Effector memory CD8-positive, alpha-beta T cell (primary cell): ENCODE measurements at places on chromosomes 2 and 18.

- DNase-seq, result no peak
These were observed 159.0 kb downstream of the TMX3 start for GRCh38 chr18:68555879-68556301.

GRCh38 chr18:79527656-79528315, 132.1 kb downstream of the NFATC1 start:
- no peak for DNase-seq

GRCh38 chr2:160087854-160088745, 25.7 kb upstream of the PLA2R1 start:
- no peak for DNase-seq

GRCh38 chr2:179954026-179954425, 53.1 kb downstream of the CWC22 start:
- no peak for DNase-seq

DNA sequence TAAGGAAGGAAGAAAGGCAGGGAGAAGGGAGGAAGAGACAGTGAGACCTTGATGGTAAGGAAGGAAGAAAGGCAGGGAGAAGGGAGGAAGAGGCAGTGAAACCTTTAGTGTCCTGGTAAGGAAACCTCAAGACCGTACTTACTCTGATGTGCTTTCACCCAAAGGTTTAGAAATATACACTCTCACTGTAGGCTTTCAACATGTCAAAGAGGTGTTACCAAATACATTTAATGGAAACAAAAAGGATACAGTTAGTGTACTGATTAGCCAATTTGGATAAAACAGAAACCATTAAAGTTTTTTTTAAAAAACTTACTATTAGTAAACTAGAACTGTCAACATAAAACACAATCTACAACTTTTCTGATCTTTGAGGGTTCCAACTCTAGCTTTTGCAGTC, 7.1 kb downstream of the FBXO15 start:
- no peak for DNase-seq

GRCh38 chr18:48629730-48630324, 91.0 kb downstream of the CTIF start:
- DNase-seq, result no peak

DNA sequence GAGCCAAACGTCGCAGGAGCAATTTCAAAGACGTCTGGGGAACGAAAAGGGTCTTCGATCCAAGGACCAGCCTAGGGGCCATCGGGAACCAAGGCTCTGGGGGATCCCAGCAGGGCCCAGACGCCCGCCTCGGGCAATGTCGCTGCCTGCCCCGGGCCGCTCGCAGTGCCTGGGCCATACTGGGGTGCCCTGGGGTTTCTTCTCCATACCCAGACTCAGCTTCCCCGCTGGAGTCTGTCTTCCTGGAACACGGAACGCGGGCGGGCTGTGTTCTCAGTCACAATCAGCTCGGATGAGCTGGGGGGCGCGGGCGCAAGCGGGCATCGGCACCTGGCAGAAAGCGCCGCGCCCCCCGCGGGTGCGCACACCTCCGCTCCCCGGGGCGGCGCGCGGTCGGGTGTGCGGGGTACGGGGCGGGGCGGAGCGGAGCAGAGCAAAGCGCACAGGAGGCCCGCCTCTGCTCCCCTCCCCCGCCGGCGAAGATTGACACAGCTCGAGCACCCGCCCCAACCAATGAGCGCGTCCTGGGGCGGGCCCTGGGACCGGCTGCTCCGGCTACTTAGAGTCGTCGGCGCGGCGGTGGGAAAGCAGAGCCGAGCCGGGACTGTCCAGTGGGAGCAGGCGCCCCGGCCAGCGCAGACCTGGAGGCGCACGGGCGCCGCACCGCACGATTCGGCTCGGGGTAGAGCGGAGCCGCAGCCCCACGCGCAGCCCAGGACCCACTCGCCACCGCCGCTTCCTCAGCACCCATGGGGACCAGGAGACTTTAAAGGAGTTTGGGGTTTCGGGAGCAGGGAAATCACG, at the start of gene LRATD1:
LRATD1 (plus strand) TSS at position 585 of the 804 bp plus-strand sequence. CDS start 1,263 bp downstream, outside the sequence.
- no peak for DNase-seq

- DNase-seq, result no peak
These were observed 108.9 kb downstream of the CD226 start for GRCh38 chr18:69838620-69839411.

DNA sequence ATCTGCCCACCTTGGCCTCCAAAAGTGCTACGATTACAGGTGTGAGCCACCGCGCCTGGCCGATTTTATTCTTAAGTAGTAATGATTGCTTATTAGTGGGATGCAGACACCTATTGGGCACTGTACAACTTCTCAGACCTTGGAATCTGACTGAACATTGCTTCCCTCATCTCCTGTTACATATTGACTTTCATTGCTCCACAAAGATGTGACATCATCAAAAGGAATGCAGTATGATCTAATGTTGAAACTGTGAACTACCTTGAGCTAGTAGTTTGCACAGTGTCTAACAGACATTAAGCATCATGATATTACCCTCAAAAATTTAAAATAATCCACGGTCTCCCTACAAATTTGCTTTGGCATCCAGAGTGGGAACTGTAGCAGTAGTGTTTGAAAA, 109.8 kb upstream of the SIX2 start:
- no peak for DNase-seq

DNA sequence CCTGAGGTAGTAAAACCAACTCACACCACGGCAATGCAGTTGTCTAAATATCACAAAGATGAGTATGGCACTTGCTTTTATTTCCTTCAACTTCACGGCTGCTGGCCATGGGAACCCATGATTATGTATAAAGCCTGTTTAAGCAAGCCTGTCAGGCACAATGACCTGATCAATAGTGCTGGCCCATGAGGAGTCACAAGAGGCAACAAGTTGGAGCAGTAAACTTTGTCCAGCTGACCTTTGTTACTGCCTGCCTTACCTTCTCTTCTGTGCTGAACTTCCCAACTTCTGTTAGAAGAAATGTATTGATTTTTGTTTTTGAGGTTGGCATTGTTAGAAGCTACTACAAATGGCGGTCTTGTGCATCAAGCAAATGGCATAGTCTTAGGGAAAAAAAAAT, 151.9 kb downstream of the RAB3GAP1 start:
- no peak for DNase-seq

GRCh38 chr2:195612611-195613495, 44.2 kb upstream of the SLC39A10 start:
- no peak for DNase-seq

- DNase-seq, result no peak
These were observed 11.1 kb downstream of the CYBRD1 start for GRCh38 chr2:171533331-171533730.

DNA sequence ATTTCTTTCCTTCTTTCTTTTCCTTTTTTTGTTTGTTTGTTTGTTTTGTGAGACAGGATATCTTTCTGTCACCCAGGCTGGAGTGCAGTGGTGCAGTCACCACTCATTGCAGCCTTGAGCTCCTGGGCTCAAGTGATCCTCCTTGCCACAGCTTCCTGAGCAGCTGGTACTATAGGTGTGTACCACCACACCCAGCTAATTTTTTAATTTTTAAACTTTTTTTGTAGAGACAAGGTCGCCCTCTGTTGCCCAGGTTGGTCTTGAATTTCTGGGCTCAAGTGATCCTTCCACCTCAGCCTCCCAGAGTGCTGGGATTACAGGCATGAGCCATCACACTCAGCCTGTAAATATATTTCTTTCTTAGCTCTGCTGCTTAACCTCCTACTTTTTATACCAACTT, 83.4 kb upstream of the CYP20A1 start:
- DNase-seq, result no peak

- DNase-seq, result no peak
These were observed 8.7 kb downstream of the GYPC start for GRCh38 chr2:126664639-126665038.

DNA sequence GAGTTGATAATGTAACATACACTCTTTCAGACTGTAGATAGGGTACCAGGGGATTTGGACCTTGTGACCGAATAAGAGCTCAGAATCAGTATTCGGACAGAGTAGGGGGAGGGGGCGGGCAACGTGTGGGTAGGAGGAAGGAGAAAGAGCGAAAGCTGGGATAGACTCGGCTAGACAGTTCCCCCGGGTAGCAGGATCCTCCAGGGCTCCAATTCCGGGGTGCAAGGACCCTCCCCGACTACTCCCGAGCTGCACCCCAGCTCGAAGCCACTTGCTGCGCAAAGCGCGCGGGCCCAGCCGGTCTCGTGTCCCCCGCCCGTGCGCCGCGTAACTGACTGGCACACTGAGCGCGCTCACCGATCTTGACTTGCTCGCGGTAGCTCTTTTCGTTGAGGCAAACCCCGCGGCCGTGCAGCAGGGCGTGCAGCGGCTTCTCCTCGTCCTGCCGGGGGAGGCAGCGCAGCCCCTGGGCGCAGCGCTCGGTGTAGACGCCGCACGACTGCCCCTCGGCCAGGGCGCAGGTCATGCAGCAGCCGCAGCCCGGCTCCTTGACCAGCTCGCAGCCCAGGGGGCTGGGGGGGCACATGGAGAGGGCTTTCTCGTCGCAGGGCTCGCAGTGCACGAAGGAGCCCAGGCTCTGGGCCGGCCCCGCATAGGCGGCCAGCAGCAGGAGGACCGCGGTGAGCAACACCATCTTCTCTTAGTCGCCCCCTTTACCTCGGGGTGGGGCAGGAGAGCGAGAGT, 1.1 kb downstream of the IGFBP5 start:
- no peak for DNase-seq

- DNase-seq, result no peak
These were observed 4.8 kb upstream of the LYPD6B start for GRCh38 chr2:149033716-149034115.

DNA sequence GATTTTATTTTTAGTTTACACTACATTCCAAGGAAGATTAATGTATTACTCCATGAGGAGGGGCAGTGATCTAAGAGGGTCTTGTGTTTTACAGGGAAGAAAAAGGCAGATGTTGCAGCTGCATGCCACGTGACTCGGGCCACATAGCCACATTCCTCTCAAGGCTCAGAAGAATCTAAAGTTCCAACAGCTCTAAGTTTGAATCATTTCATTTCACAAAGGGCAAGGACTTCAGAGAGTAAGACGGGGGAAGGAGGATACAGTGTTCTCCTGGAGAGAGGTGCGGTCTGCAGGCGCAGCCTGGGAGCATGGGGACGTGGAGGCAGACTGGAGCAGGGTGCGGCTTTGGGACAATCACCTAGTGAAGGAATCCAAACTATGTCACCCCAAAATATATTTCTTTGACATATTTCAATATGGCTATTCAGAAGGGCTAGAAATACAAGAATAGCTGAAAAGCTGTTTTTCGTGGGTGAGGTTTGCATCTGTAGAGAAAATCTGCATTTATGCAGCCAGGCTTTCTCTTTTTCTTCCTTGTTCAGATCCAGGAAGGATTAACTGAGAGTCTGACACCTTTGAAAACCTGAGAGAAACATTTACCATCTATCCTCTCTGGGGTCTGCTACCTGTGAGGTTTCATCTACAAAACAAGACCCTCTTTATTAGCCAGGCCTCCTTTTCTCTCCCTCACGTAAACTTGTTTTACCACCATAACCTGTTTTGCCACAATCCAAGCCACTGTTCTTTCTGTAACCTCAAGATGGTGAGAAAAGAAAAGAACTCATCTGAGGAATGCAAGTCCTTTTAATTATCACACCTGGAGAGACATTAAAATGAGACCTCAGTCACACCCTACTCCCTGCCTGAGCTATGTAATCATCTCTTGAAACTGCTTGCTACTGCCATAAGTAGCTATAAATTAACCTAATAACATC, 165.1 kb upstream of the NDUFV2 start:
- no peak for DNase-seq

- DNase-seq, result no peak
These were observed 307.5 kb upstream of the ZEB2 start for GRCh38 chr2:144827404-144827803.

DNA sequence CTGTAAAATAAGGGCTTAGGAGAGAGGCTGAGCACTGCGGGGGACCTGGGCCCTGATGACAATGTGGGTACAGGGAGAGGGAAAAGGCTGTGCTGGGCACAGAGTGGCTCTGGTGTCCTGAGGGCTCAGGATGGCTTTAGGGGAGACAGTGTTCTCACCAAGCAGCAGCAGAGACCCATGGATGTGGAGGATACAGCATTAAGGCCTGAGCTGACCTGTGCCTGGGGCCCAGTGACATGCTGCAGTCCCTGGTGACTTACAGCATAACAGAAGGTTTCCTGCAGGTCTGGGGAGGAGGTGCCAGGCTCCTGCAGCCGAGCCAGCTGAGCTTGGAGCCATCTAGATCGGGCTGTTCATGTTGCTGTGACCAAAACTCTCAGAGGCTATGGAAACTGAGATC, 191.3 kb upstream of the SMAD2 start:
- DNase-seq, result no peak

GRCh38 chr2:56013475-56013874, 89.9 kb upstream of the EFEMP1 start:
- DNase-seq, result no peak

GRCh38 chr2:206084439-206084869, 1.5 kb downstream of the INO80D start:
- DNase-seq, result no peak

DNA sequence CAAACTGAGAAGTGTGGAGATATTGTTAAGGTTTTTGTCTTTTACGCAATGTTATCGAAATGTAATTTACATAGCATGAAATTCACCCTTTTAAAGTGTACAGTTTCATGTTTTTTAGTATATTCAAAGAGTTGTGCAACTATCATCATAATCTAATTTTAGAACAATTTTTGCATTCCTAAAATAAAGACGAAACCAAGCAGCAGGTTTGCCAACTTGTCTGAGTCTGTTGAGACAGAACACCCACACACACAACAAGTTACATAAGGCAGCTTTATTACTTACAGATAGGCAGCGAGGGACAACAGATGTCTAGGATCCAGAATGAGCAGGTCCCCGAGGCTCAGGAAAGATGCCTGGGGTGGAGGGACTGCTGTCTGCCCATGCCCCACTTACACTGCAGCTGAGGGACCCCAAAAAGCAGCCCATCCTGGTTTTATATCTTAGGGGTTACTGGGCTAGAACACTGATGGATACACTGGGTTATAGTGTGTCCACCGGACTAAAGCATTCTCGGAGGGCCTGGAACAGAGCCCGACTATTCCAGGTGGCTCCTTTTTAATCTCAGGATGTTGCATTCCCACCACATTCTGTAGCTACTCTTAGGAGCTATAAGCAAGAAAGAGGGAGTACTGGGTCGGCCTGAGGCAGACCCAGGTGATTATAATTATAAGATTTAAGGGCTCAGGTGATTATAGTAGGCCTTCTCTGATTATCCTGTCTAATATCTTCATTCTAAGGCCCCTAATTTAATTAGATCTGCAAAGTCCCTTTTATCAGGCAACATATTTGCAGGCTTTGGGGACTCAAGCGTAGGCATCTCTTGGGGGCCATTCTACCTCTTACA, 150.2 kb upstream of the DOK6 start:
- DNase-seq, result no peak

- no peak for DNase-seq
These were observed 107.7 kb downstream of the ATL2 start for GRCh38 chr2:38269421-38269820.

DNA sequence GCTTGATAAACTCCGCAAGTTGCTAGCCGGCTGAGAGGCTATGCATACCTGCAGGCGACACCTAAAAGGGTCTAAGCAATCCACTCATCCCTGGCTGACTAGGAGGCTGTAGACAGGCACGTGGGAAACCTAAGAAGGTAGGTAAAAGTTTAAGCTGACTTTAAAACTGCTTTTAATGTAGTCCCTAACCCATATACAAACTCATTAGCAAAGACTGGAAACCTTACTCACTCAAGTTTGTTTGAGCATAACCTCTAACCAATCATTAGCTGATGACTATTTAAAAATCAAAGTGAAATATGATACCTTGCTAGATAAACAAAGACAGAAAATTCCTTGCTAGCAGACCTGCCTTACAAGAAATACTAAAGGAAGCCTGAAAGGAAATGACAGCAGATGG, 106.4 kb downstream of the EXOC6B start:
- DNase-seq, result no peak

GRCh38 chr2:67581751-67582150, 184.6 kb downstream of the ETAA1 start:
- no peak for DNase-seq
